Activated naive CD8-positive, alpha-beta T cell treated with anti-CD3 and anti-CD28 coated beads for 36 hours (primary cell): ENCODE measurements at places on chromosomes 1 and 21. TPM values are rescaled to one million over a fixed set of nuclear protein-coding genes. Genes with fewer than 3 reads are reported as not detected.
A peak's percentile ranks its signal among the peaks of the same experiment; 100 is the strongest.

GRCh38 chr1:172670791-172671190 lies 11.9 kb downstream of the FASLG start:
- DNase-seq = peak; percentile 45

DNA sequence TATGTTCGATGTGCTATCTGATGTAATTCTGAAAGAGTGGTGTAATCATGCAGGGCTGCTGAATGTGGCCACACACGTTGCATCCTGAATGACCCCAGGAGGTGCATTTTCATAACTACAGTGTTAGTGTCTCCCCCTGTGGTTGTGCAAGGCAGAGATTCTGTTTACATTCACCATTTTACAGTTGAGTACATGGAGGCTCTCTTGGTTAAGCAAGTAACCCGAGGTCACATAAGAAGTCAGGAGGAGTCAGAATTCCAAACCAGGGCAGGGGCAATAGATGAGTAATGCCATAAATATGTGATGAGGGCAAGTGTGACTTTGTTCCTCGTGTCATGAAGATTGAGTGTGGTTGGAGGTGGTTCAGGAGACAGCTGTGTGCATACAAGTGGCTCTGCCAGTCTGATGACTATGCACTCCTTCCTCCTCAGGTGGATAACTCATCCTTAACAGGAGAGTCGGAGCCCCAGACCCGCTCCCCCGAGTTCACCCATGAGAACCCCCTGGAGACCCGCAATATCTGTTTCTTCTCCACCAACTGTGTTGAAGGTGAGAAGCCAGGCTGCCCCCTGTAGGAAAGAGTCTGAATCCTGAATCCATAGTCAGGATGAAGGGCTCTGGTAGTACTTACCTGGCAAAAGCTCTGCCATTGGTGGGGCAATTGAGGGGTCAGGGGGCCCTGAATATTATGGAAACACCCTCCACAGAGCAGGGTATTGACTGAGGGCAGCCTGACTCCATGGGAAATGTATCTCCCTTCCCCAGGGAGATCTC lies 9.3 kb downstream of the ATP1A2 start:
- DNase-seq = no peak

- DNase-seq = no peak
Observed at GRCh38 chr1:16138772-16139221, 17.1 kb downstream of the EPHA2 start.

DNA sequence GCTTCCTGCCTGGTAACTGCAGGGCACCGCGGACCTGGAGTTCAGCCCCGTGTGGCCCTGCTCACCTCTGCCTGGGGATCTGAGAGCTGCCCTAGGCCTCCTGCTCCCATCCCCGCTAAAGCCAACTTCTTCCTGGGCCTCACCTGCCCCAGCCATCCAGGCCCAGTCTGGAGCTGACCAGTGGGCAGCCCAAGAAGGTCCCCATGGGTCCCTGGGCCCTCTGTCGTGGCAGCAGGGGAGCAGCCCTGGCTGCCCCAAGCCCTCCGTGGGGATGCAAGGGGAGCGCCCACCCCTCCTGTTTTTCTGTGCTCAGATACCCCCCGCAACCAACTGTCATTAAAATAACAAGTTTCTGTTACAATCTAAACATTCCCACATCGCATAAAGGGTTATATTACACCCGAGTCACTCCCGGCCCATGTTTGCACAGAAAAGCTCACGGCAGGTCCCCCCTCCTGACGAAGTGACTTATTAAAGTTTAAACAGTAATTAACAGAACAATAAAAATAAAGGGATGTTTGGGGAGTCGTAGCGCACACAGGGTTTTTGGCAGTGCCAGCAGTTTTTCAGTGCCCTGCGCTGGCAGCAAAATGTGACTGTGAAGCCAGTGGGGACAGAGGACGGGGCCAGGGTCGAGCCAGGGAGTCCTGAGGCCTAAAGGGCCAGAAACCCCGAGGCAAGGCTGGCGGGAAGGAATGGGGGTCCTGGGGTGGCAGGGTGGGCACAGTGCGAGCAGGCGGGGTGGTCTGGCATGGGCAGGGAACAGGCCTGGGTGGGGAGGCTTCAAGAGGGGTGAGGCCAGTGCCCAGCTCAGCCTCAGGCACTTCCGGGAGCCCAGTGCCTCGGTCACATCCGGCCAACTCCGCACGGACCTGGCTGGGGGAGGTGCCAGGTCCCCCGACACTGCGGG lies 121.5 kb downstream of the CASZ1 start:
- DNase-seq = no peak

- DNase-seq = no peak
Observed at GRCh38 chr1:185158800-185159199, 1.8 kb downstream of the SWT1 start.

DNA sequence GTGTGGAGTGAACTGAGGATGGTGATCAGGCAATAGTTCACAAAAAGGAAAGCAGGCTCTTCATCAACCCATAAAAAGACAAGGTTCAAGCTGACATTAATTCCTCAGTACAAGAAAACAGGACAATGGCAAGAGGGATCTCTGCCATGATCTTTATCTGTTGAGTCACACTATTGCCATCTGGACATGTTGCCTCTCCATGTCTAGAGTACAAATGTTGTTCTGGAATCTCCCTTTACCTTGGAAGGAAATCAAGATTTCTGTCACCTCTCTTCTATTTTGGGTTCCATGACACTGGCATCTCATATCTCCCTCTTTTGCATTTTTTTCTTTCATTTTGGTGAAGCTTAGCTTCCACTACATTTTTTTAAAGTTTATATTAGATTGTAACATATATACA lies 329.1 kb downstream of the USP25 start:
- DNase-seq = no peak

DNA sequence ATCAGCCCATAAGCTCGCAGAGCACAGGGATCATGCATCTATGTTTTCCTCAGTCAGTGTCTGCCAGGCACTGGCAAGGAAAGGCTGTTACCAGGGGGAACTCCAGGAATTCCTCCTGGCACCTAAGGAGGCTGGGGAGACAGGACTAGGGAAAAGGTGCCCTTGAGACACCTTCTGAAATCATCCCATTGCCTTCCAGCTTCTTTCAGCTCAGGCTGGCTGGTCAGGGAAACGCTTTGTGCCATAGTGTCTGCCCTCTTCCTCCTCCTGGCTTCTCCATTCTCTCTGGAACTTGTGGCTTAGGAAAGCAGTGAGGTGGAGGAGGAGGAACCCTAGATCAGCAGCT lies 13.8 kb downstream of the LMNA start:
- no peak for DNase-seq

GRCh38 chr21:39602793-39603192 lies 9.9 kb upstream of the B3GALT5 start:
- no peak for DNase-seq

GRCh38 chr21:24939291-24939690 lies 668.0 kb downstream of the MRPL39 start:
- no peak for DNase-seq

GRCh38 chr1:226827458-226827857 lies 43.0 kb upstream of the PSEN2 start:
- DNase-seq = peak; percentile 17

GRCh38 chr1:221162939-221163338 lies 283.7 kb downstream of the HLX start:
- no peak for DNase-seq

DNA sequence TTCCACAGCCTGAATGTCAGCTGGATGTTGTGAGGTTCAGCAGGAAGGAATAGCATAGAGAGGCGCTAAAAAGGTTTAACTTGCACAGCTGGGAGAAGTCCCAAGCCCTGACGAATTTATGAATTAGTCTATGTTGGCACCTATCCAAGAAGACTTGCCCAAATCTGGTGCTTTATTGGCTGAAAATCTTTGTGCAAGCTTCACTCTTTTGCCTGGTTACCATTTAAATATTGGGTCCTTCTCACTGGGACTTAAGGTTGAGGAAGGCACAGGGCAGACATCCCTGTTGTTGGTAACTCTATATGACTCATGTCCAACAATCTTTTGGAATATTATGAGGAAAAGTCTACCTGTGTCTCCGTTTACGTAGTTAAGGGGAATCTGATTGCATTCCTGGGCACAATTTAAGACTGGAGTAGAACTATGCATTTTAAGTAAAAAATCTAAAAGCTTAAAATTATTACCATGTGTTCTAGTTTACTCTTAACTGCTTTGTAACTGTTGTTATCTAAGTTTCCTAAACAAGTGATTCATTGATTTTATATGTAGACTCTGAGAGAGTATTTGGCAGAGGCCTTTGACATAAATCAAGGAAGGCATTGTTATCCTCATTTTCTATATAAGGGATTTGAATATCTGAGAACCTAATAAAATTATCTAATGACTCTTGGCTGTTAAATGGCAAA lies 181.7 kb upstream of the DPYD start:
- DNase-seq = no peak

GRCh38 chr1:111131693-111132092 lies 8.2 kb downstream of the DRAM2 start:
- DNase-seq = no peak

DNA sequence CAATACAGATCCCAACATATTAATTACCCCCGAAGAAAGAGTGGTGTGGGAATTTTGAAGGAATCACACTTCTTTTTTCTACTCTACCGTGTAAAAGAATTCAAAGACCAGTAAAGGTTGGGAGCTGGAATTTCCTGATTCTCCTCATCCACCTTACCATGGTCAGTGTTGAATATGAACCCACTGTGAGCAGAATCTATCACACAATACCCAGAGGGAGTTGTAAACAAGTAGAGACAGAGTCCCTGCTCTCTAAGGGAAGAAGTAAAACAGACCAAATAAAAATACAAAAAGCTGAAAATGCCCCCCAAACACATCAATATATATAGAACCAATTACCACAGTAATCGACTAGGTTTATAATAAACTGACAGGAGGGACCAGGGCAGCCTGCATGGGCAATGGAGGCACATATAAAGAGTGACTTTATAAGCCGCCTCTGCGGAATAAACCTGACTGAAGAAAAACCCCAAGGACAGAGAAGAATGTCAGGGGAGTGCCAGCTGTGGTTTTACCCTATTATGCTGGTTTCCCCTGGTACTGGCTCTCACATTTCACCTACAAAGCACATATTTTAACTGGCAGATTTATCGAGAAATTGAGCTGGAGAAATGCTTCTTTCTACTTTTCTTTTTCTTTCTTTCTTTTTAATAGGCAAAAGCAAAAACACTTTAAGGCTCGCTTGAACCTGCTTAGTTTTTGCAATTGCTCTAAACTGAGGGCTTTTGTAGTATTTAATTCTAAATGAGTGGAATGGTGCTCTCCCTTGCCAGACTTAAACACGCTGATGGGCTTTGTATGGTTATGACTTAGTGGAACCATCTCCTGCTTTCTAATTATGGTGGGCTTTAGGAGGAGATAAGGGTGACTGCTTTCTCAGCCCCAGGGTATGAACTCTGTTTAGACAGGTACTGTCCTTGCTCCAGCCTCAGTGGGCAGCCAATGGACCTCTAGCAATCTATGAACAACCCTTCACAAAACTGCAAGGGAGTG lies 244.8 kb downstream of the ASTN1 start:
- DNase-seq = no peak

- no peak for DNase-seq
Observed at GRCh38 chr1:243727503-243728203, 122.4 kb downstream of the AKT3 start.

OR2L13 gene
- not detected for total RNA-seq

BSND gene
- total RNA-seq = not detected
